ENCODE measurements at places on chromosomes 2 and 18.

DNA sequence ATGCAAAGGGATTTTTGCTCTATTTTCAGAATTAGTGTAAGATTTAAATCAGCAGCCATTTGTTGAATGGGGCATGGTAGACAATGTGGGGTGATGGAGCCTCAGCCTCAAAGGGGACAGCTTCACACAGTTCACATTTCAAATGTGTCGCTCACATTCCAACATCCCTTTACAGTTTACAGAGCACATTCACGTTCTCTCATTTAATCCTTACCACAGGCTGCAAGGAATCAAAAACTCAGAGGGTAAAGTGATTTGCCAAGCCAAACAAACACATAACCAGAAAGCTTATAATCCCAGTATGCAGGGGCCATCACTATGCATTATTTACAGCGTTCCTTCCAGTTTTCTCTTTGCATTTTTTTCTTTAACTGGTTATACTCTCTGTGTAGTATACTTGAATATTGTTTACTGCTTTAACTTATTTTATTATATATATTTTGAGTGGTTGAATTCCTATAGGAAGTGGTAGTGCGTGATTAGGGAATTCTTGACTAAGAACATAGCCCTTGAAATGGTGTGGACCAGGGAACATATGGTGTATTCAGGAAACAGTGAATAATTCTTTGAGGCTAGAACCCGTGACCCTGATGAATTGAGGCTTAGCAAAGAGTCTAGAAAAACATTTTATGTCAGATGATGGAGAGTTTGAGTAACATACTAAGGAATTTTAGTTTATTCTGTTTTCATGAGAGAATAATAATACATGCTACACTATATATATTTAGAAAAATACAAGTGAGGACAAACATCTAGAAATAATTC, 18.1 kb upstream of the TAF1B start:
- DNase-seq, result no peak

- no peak for DNase-seq
Measured at GRCh38 chr2:172555272-172555521, 693 bp upstream of the PDK1 start.

GRCh38 chr2:240648650-240649275, 23.5 kb downstream of the GPR35 start:
- DNase-seq, result no peak

DNA sequence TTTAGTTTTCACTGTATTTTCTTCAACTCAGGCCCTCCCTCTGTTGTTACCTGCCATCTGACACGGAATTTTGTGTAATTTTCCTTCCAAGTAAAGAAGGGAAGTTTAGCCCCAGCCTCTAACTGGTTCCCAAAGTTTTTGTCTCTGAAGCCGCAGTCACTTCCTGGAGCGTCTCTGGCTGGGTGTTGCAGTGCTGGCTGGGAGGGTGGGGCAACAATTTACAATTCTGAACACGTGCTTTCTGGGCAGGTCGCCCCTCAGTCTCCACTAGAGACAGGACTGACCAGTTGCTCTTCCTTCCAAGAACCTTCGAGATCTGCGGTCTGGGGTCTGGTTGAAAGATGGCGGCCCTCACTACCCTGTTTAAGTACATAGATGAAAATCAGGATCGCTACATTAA, 3.5 kb downstream of the CNDP2 start:
- peak; percentile 59 for DNase-seq

DNA sequence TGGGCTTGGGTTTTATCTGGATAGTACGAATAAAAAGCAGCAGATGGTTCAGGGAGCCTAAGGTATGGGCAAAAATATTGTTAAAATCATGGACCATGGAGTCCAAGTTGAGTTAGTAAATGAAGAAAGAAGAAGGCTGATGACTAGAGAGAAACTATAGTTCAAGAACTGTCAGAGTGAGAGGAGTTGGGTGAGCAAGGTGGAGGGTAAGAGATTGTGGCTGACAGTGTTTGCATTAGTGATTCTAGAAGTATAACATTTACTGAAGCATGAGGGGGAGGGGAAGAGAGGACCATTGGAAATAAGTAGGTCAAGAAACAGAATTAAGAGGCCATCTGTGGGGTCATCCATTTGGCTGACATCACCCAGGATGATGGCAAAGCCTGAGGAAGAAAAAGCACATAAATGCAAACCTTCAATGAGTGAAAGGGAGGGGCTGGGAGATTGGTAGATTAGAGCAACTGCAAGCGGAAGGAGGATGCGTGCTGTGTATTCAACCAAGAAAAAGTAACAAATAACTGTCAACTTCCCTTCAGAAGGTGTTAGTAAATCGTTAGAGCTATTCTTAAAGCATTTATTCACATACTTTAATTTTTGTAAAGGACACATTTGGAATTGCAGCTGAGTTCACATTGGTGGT, 392.8 kb downstream of the TSN start:
- no peak for DNase-seq

DNA sequence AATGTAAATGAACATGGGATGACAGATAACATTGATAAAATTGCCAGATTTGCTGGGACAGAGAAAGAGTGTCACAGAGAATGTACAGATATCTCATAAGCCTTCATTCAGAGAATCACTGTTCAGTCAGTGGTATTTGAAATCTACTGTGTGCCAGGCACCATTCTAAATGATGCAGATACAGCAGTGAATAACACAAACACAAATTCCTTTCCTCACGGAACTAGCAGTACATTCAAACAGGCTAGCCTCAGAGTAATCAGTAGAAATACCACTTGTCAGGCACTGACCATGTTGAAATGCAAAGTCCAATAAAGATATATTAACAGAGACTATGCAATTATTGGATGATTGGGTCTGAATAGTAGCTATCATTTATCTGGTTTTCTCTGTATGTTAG, 211.0 kb downstream of the RDH14 start:
- DNase-seq, result no peak

- no peak for DNase-seq
Measured at GRCh38 chr18:56789004-56789888, 138.1 kb downstream of the WDR7 start.

All from putamen (tissue), 1 donor.